ENCODE measurements at places on chromosomes 6 and 20.
A peak's percentile ranks its signal among the peaks of the same experiment; 100 is the strongest.

GRCh38 chr20:38186788-38187221, 21.7 kb upstream of the TGM2 start:
- DNase-seq = peak; percentile 14

DNA sequence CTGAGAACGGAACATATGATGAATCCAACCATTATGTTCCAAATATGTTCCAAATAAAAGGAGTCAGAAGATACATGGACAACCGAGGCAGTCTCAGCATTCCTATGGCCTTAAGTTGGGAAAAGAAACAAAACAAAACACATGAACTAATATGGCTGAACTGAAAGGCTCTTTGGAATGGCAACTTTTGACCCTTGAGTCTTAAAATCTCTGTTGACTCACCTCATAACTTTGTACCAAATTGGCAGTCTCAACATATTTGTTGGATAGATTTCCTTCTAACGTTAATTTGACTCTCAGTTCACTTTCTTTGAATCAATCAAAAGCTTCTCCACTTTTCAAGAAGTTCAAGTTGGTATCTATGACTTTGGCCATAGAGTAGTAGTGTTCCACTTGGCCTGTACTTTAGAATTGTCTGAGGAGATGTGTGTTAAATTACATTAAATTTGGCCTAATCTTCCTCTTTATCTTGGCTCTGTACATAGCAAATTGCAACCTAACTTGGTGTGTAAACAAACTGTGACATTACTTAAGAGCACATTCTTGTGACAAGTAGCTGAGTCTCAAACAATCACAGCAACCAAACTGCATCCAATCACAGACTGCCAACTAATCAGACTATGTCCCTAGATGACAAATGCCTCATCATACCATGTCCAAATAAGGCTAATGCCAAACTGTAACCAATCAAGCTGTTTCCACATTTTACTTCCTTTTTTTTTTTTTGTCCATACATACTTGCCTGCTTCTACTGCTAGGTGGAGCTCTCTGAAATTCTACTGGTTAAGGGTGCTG, 208.8 kb downstream of the BMP2 start:
- no peak for DNase-seq

DNA sequence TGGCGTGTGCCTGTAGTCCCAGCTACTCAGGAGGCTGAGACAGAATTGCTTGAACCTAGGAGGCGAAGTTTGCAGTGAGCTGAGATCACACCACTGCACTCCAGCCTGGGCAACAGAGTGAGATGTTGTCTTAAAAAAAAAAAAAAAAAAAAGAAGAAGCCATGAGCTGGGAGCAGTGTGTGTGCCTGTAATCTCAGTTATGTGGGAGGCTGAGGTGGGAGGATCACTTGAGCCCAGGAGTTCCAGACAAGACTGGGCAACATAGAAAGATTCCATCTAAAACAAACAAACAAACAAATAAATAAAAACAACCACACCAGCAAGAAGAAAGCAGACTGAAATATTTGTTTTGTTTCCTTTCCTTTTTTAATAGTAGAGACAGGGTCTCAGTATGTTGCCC, 62.2 kb upstream of the KIF13A start:
- no peak for DNase-seq

GRCh38 chr20:19940988-19941460, 76.1 kb upstream of the NAA20 start:
- no peak for DNase-seq

GRCh38 chr6:29593199-29593855, 8.4 kb downstream of the OR2H2 start:
- DNase-seq = no peak

DNA sequence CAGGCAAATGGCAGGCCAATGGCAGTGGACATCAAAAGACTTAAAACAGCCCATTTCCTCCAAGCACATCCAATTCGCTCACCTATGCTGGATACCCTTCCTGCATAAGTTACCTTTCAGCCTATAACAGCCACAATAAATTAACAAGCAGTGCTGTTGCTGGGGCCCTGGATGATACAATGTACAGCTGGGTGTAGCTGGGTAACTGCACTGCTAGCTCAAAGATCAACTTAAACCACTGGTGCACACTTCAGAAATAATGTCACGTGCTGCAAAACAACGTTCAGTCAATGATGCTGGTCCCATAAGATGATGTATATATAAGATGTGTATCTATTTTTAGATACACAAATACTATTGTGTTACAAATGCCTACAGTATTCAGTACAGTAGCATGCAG, 13.6 kb downstream of the IL20RA start:
- DNase-seq = no peak

GRCh38 chr6:169035385-169036240, 218.0 kb downstream of the THBS2 start:
- no peak for DNase-seq

GRCh38 chr6:23357185-23357766, 768.7 kb upstream of the NRSN1 start:
- no peak for DNase-seq

DNA sequence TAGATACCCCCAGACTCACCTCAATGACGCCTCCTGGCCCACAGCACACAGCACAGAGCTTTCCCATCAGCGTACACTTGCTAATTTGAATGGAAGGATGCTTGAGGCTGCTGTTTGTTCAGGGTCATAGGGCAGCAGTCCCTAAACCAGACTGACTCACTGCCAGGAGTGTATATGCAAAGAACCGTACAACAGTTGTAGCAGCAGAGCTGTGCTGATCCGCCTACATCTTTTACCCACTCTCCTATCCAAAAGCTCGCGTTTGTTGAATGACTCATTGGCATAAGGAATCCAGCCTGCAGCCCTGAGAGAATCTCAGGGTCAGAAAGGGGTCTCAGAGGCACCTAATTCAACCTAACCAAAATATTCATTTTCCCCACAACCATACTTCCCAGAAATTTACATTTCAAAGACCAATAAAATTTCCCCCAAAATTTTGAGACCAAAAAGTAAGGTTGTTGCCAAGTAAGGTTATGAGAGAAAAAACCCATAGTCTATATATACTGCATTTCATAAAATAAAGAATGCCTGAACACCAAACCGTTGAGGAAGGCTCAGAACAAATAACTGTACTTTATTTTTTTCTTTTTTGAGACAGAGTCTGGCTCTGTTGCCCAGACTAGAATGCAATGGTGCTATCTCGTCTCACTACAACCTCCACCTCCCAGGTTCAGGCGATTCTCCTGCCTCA, 35.3 kb upstream of the CCND3 start:
- no peak for DNase-seq

- DNase-seq = no peak
These were observed 28.2 kb downstream of the GPR63 start for GRCh38 chr6:96809119-96809518.

DNA sequence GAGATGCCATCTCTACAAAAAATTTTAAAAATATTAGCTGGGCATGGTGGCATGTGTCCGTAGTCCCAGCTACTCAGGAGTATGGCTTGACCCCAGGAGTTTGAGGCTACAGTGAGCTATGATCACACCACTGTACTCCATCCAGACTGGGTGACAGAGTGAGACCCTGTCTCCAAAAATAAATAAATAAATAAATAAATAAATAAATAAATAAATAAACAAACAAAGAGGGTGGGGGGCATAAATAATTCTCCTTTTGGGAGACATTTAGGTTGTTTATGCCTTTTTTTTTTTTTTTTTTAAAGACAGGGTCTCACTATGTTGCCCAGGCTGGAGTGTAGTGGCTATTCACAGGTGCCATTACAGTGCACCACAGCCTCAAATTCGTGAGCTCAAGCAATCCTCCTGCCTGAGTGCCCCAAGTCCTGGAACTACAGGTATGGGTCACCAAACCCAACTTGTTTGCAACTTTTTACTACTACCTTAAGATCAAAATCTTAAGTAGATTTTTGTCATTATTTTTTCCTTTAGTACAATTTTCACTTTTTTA, 29.5 kb downstream of the FASTKD5 start:
- DNase-seq = no peak

DNA sequence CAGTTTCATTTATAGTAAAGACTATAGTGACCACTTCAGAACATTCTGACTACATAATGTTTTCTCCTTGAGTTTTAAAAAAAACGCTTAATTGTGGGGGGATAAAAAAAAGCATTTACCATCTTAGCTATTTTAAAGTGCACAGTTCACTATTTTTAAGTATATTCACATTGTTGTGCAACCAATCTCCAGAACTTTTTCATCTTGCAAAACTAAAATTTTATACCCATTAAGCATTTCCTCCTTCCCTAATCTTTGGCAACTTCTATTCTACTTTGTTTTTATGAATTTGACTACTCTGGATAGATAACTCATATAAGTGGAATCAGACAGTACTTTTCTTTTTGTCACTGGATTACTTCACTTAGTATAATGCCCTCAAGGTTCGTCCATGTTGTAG, 62.3 kb downstream of the FKBP5 start:
- DNase-seq = no peak

GRCh38 chr6:145457556-145457955, 277.8 kb downstream of the EPM2A start:
- DNase-seq = no peak

DNA sequence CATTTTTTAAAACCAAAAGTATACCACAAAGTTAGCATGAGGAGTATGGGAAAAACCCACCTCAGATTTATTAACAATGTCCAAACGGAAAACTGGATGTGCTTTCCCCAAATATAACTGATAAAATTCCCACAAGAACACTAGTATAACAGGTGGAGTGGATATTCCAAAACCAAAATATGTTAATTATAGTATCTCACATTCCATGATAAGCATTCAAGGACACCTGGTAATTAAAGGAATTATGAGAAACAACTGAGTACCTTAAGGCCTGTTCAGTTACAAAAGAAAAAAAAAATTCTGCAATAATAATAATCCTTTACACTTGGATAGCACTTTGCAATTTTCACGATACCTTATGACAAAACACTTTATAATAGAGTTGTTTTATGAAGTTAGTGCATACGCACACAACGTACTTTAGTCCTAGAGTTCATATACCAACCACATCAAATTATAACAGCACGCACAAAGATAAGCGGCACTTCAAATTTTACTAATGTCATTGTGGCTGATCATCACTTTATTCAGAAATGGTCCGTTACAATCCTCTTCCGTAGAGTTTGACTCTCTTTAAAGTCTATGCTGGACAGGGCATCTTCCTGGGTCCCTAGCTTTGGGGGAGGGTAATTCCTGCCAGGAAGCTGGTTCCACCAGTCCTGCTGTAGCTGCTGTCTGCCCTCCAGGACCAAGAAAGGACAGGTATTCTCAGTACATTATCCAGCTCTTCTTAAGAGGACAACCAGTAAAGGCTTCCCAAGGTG, 1.7 kb downstream of the CDK19 start:
- DNase-seq = no peak

DNA sequence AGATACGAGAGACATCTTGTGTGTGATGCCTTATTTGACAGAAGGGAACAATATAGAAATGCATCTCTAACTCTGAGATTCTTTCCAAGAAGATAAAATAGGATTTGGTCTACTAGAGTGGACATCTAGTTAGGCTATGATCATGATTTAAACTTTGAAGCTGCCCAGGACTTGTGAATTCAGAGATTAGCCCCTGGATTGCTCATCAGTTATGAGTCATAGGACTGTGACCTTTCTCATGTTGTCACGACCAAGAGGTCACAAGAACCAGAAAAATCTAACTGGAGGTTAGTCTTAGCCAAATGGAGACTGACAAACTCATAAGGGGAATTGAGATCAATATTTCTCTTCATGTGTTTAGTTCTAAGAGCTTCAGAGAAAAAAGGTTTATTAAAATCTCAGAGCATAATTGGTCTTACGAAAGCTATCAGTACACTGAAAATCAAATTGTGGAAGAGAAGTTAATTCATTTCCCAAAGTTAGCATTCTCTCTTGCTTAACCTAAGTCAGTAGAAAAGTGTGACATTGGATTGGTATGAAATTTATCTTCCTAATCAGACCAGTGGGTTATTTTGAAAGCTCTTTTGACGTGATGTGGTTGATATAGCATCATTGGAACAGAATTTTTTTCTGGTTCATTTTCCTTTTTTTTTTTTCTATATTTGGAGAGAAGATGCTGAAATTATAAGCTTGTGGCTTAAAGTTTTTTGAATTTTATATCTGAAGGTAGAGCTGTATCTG, 245.7 kb downstream of the RNF144B start:
- DNase-seq = no peak

GRCh38 chr20:17933711-17934110, 34.9 kb downstream of the SNX5 start:
- no peak for DNase-seq

GRCh38 chr6:101126501-101126900, 245.4 kb upstream of the ASCC3 start:
- no peak for DNase-seq

DNA sequence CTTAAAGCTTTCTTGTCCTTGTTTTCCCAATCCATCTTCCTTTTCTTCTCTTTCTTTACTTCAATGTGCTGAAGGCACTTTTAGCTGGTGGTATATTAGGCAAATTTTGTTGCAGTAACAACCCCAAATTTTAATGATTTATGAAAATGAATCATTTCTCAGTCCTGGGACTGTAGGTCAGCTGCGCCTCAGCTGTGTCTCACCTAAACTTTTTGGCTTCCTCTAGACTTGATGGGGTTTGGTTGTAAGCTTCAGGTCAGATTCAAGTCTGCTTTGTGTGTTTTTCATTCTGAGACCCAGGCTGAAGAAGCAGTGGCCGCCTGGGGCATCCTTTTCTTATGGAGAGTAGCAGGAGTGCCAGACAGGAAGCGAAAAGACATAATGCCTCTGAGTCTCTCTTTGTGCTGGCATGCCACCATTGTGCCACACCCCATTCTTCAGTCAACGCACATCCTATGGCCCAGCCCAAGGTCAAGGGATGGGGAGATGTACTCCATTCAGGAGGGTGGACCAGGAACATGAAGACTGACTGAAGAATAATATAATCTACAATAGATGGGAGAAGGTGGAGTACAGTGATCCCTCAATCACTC, 28.9 kb upstream of the CD83 start:
- no peak for DNase-seq

DNA sequence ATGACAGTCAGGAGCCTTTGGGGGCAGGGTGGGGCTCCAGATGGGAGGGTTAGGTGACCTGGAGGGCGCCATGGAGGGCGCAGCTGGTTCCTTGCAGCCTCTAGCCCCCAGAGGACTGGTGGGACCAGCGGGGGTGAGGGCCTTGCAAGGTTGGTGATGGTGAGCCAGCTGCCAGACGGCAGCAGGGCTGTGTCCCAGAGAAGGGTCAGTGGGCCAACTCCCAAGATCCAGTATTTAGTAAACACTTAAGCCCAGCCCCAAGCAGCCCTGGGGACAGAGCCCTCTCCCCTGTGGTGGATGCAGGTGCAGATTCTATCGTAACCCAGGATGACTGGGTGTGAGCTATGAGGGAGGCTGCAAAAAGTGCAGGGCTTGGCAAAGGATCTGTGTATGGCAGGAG, 201.5 kb upstream of the RNF24 start:
- no peak for DNase-seq

All from left forelimb (tissue), 1 donor.